ENCODE measurements at places on chromosomes 1 and 21.

- H3K4me3 ChIP-seq = no peak overlapping the region
- H3K27me3 ChIP-seq = peaks cover 28% of the 10 kb centered on the region
- H3K36me3 ChIP-seq = no peaks in the 10 kb centered on the region
Observed at GRCh38 chr1:19661721-19662228, 2.9 kb upstream of the HTR6 start.

- no peak overlapping the region for H3K27ac ChIP-seq
- H3K4me3 ChIP-seq = no peak overlapping the region
- no peak for DNase-seq
- no peaks in the 10 kb centered on the region for H3K4me1 ChIP-seq
- no peaks in the 10 kb centered on the region for H3K36me3 ChIP-seq
- no peaks in the 10 kb centered on the region for H3K27me3 ChIP-seq
Observed at GRCh38 chr1:239233626-239234025, 152.7 kb upstream of the CHRM3 start.

DNA sequence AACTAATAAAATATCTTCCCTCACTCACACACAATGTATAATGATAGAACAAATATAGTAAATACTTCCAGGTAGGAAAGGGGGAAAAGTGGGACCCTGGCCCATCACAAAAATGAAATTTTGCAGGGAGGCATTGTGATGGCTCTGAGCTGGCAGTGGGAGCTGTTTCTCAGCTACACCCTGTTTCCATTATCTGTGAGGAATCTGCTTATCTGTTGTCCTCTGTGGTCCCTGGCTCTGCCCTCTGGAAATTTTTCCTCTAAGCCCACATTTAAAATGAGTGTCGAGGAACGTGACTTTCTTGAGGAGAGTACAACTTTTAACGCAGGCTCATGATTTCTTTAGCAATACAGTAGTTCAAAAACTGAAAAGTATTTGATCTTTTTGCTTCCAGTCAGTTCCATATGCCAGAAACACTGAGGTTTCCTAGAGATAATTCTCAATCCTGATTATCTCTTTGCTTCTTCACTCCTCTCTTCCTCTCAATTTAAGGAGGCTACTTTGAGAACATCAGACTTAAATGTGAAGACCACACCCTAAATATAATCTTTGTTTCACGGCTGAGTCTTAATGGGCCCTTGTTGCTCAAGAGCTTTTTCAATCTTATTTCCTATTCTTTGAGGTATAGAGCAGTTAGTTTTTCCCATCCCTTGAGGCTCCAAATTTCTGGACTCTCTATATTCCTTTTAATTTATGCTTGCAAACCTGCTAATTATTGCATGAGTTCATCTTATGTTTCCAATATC, 5.0 kb upstream of the EEIG2 start:
- H3K36me3 ChIP-seq = no peaks in the 10 kb centered on the region
- no peak overlapping the region for H3K27ac ChIP-seq
- H3K4me3 ChIP-seq = no peak overlapping the region
- peaks cover 6% of the 10 kb centered on the region for H3K27me3 ChIP-seq

DNA sequence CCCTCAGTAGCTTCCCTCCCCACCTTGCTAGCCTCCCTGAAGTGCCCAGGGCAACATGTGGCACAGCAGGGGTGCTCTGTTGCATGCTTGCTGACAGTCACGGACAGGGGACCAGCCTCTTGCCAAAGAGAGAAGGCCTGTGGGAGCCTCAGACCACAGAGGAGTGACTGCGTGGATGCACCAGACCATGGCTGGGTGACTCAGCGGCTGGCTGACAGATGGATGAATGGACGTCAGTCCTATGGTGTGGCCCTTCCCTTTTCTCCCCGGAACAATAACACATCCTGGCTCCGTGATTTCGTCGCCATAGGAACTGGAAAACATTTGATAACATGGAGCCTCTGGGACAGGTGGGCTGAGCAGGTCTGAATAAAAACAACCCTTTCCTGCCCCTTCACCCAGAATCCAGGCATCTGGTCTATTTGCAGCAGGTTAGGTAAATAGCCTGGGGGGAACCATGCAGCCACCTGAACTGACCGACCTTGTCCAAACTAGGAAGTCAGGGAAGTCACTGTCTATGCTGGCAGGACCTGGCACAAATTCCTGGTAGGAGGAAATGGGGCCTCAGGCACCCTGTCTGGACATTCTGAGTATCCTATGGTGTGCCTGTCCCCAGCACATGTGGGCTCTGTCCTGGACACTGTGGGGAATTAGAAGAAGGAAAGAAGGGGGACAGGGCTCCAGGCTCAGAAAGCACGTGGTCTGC, 53.3 kb downstream of the NENF start:
- peaks cover 8% of the 10 kb centered on the region for H3K27me3 ChIP-seq
- no peak overlapping the region for H3K4me3 ChIP-seq
- H3K36me3 ChIP-seq = no peaks in the 10 kb centered on the region
- peaks cover 3% of the 10 kb centered on the region for H3K4me1 ChIP-seq

DNA sequence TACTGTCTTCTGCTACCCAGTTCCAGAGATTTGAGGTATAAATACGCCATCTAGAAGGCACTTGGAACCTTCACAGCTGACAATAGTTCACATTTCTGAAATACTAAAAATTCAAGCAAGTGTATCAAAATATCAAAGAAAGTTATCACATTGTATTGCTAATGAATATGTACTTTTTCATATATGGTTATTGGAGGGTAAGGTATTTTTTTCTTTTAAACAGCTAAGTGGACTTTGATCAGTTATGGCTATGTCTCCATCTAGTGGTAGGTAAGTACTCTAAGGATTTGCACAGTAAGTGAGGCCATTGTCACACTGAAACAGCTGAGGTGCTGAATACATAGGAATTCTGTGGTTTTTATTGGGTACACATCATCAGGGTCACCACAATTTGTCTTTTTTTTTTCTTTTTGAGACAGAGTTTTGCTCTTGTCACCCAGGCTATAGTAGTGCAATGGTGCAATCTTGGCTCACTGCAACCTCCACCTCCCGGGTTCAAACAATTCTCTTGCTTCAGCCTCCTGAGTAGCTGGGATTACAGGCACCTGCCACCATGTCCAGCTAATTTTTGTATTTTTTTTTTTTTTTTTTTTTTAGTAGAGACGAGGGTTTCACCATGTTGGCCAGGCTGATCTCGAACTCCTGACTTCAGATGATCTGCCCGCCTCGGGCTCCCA, 49.1 kb upstream of the CR2 start:
- H3K27ac ChIP-seq = no peak overlapping the region
- H3K4me1 ChIP-seq = peaks cover 18% of the 10 kb centered on the region
- no peak overlapping the region for H3K4me3 ChIP-seq
- H3K36me3 ChIP-seq = no peaks in the 10 kb centered on the region
- DNase-seq = no peak
- H3K27me3 ChIP-seq = no peaks in the 10 kb centered on the region

DNA sequence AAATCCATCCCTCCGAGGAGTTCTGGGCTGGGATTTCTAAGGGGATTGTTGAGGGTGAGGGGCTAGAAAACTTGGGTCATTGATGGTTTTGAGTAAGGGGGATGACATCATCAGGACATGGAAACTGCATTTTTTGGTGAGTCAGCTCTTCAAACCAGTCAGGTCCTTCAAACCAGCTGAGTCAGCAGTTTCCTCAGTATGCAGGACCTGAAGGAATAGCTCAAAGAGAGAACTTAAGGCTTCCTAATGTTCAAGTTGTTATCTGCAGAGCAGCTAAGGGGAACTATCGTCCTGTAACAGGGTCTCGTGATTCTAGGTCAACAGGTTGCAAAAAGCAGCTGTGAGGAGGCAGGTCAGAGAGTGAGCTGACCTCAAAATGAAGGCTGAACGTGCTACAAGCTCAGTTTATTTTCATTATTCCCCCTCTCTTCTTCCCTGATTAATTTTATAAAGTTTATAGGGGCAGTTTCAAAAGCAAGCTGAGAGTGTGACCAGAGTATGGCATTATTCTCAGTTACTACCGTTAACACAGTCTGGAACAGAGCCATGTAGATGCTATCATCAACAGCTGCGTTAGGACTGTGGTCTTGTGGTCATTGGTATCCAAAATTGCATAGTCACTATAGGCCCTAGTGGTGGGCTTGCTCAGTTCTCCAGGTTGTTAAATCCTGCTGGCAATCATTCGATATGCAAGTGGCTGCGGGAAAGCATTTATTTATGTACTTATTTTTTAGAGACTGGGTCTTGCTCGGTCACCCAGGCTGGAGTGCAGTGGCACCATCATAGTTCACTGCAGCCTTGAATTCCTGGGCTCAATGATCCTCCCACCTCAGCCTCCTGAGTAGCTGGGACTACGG, 10.7 kb upstream of the SDC3 start:
- no peaks in the 10 kb centered on the region for H3K36me3 ChIP-seq
- H3K4me1 ChIP-seq = peaks cover 4% of the 10 kb centered on the region
- no peak overlapping the region for H3K27ac ChIP-seq
- H3K27me3 ChIP-seq = peaks cover 10% of the 10 kb centered on the region
- no peak overlapping the region for H3K4me3 ChIP-seq

GRCh38 chr1:182041615-182042014, 19.9 kb downstream of the ZNF648 start:
- peaks cover 11% of the 10 kb centered on the region for H3K4me1 ChIP-seq
- peaks cover 19% of the 10 kb centered on the region for H3K36me3 ChIP-seq
- H3K27ac ChIP-seq = no peak overlapping the region

Data from activated T-helper 2 cell treated with anti-CD3 and anti-CD28 coated beads, Interferon-gamma antibody, Interleukin-2, Interleukin-4, amounts not matched to agents 10 μg/mL and 5 μg/mL and 100 μg/mL, durations not matched to agents 14 hours and 24 hours and 36 hours (primary cell).